ENCODE measurements at places on chromosomes 5 and 9.

GRCh38 chr9:129068990-129069861, 11.7 kb upstream of the DOLPP1 start:
- no peak for DNase-seq

GRCh38 chr9:37937366-37937765, 33.4 kb upstream of the SLC25A51 start:
- DNase-seq, result no peak

DNA sequence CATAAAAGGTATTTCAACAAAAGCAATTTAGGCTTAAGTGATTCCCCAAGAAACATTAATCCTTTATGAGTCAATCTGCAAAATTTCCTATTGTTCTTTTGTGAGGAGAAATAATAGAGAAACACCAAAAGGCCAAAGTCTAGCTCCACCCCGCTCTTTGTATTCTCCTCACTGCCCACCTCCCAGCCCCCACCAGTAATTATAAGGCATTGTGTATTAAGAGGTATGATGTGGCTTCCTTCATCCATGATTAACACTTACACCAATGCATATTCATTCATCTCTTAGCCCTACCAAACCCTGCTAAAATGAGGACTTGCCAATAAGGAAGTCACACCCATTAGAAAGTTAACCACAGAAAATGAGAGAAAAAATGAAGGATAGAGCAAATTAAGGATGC, 105.3 kb upstream of the SPATA31D4 start:
- DNase-seq, result no peak

DNA sequence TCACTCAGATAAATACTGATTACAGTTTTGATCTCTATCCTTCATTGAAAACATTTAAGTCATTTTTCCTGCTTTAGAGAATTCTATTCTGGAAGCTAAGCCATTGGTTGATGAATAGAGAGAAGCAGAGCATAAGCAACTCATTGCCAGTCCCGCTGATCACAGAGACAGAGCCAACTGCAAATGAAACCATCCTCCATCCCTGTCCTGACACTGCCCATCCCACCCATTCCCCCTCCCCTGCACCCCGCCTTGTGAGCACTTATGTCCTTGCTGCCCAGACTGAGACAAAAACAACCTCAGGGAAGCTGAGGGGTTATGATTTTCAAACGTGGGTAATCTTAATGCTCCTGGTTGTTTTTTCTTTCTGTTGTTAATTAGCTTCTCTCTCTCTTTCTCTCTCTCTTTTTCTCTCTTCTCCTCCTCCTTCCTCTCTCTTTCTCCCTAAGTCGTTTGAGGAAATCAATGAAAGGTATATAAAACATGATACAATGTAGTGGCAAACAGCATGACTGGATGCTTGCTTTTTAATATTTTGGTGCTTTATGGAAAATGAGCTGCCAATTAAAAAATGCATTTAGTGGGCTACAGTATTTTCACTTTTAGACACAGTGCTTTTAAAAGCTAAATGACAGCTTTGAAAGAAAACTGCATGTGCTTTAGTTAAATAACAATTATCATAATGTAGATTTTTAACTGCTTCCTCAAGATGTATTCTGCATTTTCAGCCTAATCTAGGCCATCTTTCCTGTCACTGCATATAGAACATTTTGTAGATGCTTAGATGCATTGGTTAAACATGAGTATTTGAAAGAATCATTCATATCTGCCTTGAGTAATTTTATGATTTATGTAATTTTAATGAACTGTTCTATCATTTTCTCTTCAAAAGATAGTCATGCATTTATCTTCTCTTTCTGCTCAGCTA, 57.3 kb downstream of the CMYA5 start:
- no peak for DNase-seq

DNA sequence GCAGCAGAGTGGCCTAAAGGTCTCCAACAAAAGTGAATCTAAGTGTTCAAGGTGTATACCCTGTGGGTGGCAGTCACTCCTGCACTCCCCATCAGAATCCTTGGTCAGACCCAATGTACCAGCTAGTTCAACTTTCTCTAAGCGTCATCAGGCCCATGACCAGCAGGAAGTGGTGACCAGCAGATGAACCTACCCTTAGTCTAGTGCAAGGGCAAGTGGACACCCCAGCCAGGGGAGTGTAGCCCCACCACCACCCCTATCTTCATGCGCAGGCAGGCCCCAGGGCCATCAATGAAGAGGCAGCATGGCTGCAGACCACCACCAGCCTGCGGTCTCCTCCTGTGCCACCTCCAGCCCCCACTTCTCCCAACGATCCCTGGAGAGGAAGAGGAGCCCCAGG, 213.1 kb downstream of the AGTPBP1 start:
- no peak for DNase-seq

GRCh38 chr5:35741971-35742370, 114.7 kb upstream of the IL7R start:
- no peak for DNase-seq

- no peak for DNase-seq
Measured at GRCh38 chr5:102090770-102091169, 205.3 kb downstream of the SLCO4C1 start.

GRCh38 chr9:130912932-130913598, 16.5 kb upstream of the QRFP start:
- DNase-seq, result peak; percentile 42

GRCh38 chr5:150398722-150399523, 13.8 kb downstream of the CD74 start:
- no peak for DNase-seq

- no peak for DNase-seq
Measured at GRCh38 chr5:122458278-122458872, 146.3 kb downstream of the SNCAIP start.

DNA sequence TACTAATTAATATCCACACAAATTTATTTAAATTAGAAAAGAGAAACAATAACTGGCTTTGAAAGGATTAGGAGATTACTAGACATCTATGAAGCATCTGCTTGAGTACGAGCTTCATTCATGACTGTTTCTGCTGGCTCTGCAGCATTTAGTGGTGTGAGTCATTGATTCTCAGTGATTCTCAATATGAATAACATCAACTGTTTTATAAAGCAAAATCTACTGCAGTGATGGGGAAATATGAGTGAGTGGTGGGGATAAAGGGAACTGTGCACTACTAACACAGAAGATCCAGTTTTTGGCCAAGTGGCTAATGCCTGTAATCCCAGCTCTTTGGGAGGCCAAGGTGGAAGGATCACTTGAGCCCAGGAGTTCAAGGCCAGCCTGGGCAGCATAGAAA, 8.4 kb downstream of the FNBP1 start:
- peak; percentile 43 for DNase-seq

GRCh38 chr5:165119175-165119574, 1613.8 kb downstream of the MAT2B start:
- DNase-seq, result no peak

- peak; percentile 38 for DNase-seq
Measured at GRCh38 chr9:26012797-26013196, 334.6 kb upstream of the TUSC1 start.

GRCh38 chr5:124383693-124384092, 362.7 kb downstream of the ZNF608 start:
- DNase-seq, result no peak

DNA sequence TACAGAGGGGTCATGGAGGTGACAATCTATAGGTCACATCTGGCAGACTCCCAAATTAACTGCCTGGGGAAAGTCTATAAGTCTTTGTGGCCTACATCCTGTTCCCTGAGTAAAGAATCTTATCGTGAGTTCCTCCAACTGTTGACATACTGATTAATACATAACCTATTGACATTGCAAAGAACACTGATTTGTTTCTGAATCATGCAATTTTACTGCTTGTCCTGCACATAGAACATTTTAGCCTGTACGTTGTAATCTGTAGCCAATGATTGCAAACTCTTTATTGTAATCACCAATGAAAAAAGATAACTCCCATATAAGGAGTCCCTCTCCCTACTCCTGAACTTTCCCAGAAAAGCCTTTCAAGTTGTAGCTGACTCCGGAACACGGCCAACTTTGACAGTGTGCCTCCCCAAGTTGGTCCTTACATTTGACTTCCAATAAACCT, 18.8 kb upstream of the OR2K2 start:
- DNase-seq, result peak; percentile 66

GRCh38 chr9:127388037-127388855, 8.7 kb upstream of the SLC2A8 start:
- peak; percentile 94 for DNase-seq

DNA sequence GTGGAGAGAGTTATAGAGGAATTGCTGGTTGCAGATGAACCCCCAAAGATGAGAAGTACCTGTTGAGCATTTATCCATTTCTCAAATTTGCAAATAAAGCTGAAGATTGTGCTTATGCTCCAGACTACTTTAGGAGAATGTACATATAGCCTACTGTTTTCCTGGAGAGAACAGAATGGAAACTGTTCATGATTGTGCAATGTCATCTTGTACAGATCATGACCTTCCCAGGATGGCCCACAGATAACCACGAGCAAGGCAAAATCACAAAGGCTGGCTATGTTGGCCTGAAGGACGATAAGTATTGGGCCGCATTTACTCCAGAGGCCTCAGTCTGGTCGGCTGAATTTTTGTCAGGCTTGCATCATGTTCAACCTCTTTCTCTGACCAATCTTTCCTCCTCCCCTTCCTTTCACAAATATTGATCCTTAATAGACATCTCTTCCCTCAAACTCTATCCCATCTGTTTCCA, 28.5 kb upstream of the RICTOR start:
- DNase-seq, result peak; percentile 39

DNA sequence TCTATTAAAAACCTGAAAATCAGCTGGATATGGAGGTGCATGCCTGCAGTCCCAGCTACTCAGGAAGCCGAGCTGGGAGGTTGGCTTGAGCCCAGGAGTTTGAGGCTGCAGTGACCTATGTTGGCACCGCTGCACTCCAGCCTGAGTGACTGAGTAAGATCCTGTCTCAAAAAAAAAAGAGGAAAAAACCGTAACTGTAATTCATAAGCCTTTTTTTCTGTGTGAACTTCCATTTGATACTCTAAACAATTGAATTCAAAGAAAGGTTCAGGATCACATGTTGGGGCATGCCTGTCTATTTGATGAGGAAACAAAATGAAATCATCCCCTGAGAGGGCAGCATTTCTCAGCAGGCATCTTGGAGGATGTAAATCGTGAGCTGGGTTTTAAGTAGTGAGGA, 38.8 kb downstream of the ITGA2 start:
- no peak for DNase-seq

DNA sequence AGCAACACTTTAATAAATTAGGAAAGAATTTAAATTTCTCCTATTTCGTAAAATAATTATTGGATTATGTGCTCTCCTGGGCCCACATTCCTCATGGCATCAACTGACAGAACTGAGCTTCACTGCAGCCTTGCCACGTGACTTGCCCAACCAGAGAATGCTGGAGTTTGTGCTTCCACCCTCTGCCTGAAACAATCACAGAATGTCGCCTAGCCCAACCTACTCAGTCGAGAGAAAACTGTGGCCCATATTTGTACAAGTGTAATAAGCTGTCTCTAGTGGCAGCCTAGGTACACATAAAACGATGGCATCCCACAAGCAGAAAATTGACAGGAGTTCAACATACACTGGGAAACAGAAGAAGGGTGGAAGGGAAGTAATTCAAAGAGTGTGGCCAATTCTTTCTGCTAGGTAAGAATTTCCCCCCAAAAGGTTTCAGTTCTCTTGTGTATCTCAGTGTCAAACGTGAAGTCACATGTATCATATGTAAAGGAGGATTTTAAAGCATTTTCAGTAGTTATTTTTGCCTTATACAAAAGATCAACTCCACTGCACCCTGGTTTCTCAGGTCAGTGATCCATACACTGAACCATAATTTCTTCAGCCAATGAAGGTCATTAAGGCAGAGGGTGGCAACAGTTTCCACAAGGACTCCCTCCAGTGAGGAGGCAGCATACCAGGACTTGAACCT, 41.7 kb downstream of the ZNF608 start:
- DNase-seq, result no peak

DNA sequence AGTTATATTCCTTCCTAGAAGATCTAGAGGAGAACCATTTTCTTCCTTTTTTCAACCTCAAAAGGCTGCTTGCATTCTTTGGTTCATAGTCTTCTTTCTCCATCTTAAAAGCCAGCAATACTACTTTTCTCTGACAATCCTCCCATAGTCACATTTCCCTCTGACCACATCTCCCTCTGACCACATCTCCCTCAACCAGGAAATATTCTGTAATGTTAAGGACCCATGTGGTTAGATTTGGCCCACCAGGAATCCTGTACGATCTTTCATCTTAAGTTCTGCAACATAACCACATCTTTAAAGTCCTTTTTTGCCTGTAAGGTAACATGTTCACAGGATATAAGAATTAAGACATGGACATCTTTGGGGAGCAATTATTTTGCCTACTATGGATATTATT, 179.4 kb upstream of the SPEF2 start:
- DNase-seq, result no peak

DNA sequence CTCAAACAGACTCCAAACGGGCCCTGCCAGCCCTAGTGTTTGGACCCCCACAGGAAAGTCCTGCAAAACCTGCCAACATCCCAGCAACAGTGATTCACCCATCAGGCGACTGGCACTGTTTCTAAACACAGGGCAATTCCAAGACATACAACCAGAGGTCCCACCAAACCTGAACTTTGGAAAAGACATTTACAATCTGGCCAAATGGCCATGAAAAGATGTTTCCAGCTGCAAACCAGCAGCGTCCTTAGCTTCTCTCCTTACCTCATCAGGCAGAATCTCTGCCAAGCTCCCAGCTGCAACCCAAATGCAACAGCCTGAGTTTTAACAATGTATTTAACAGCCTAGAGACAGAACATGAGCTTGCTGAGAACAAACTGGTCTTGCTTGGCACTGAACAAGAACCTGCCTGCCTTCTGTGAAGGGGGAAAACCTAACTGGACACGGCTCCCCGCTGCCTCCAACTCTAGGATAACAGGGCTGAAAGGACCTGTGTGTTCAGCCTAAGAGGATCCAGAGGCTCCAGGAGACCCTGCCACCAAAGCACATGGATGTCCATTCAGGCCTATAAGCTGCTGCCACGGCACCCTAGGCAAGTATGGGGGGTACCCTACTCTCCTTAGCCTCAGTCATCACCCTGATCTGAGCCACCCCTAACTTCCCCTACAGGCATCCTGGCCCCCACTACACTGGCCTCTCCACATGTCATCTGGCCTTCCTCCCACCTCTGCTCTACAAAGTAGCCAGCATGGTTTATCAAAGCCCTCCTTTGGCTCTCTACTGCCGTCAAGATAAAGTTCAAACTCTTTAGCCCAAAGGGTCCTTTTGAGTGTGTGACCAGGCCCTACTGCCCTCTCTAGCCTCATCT, 5.6 kb downstream of the P4HA2 start:
- peak; percentile 76 for DNase-seq

DNA sequence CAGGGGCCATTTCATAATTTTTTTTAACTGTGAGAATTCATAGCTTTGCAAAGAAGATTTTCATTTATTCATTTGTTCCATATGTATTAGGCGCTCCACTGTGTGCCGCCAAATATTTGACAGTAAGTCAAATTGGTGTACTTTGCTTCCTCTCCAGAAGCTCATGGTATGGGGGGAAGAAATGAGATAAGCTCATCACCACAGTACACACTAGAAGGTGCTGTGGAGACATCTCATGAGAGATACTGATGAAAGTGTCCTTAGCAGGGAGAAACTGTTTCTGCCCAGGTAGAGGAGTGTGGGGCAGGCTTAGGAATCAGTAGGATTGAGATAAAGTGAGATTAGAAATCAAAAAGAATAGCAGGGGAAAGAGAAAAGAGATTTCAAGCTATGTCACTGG, 136.2 kb downstream of the CDH6 start:
- DNase-seq, result no peak

All from skeletal muscle cell (primary cell).